ENCODE measurements at places on chromosomes 12 and 14.
A peak's percentile ranks its signal among the peaks of the same experiment; 100 is the strongest.

DNA sequence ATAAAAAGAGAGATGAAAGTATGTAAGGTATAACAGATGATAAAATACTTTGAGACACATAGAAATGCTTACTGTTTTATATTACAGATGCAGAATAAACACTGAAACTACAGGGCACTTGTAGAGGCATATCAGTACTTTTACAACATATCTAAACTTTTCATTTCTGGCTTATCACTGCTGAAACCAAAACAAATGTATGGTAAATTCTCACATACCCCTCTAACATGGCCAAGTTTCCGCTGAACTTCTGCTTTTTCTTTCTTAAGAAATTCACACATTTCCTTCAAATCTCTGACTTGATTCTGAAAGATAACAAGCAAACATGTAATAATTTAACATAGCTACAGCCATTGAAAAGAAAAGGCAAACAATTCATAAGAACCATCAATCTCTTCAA is 33.3 kb upstream of the C12orf50 start:
- no peak for DNase-seq

GRCh38 chr12:121391619-121392324 is 8.1 kb upstream of the RNF34 start:
- peak; percentile 8 for DNase-seq

GRCh38 chr12:6326316-6327228 is 15.3 kb downstream of the TNFRSF1A start:
- no peak for DNase-seq

- DNase-seq: no peak
These were observed 43.9 kb downstream of the TTC9 start for GRCh38 chr14:70685474-70686197.

DNA sequence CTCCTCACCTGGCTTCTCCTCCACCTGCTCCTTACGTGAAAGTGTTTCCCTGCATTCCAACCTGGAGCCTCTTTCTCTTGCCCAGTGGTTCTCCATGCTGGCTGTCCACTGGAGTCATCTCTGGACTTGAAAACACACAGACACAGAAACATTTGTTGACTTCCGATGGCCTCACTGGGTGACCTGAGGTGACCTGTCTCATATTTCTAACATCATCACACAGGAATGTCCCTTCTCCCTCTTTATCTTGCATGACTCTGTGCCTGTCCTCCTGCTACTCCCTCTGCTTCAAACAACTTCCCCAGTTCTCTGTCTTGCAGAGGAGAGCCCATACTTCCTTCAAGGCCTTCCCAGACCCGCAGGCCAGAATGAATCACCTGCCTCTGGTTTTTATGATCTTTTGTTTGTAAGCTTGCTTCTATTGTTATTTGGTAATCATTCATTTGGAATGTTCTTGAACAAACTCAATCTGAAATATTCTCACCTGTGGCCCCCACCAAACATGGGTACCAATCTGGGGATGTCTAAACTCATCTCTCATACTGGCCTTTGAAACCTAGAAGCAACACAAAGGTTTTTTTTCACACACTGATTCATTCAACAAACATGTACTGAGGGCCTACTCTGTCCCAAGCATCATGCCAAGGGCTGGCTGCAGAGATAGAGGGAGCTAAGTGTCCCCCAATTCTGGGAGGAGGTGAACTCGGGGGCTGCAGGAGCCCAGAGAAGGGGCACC is 9.7 kb upstream of the RIN3 start:
- DNase-seq: no peak

GRCh38 chr14:52399104-52399503 is 85.0 kb downstream of the PTGER2 start:
- no peak for DNase-seq

- no peak for DNase-seq
These were observed 239.5 kb upstream of the SFSWAP start for GRCh38 chr12:131471271-131471905.

DNA sequence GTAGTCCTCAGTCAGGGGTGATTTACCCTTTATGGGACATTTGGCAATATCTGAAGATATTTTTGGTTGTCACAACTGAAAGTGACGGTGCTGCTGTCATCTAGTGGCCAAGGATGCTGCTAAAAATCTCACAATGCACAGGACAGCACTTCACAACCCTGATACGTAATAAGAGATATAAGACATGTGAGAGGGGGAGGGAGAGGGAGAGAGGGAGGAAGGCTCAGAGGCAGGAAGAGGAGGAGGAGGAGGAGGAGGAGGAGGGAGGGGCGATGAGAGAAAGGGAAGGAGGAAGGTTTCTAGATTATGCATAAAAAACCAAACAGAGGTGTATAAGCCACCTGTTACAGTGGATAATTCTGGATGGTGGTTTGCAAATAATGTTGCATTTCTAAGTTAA is 14.3 kb downstream of the MYL2 start:
- no peak for DNase-seq

DNA sequence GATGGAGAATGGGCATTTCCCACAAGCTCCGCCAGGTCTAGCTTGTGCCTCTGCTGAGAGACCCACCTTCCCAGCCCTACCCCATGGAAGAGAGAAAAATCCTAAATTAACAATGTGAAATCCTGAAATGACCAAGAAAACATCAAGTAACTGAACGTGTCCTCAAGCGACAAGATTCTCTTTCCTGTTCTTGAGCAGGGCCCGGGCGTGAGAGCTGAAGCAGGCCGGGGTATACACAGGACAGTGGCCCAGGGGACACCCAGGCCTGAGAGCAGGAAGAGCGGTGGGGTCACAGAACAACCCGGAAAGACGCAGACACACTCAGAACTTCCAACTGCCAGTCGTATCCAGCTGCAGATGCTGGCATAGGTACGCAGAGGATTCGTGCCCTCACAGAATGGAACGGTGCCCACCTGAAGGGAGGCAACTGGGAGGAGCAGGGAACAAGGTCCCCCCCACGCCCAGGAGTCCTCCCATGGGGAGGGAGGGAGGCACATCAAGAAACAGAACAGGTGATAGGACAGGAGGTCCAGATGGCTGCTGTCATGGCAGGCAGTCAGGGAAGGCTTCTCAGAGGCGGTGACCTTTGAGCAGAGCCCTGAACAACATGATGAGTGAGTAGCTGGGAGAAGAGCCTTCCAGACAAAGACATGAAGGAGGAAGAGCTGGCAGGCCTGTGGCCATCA is 9.1 kb downstream of the RIMBP2 start:
- DNase-seq: no peak

DNA sequence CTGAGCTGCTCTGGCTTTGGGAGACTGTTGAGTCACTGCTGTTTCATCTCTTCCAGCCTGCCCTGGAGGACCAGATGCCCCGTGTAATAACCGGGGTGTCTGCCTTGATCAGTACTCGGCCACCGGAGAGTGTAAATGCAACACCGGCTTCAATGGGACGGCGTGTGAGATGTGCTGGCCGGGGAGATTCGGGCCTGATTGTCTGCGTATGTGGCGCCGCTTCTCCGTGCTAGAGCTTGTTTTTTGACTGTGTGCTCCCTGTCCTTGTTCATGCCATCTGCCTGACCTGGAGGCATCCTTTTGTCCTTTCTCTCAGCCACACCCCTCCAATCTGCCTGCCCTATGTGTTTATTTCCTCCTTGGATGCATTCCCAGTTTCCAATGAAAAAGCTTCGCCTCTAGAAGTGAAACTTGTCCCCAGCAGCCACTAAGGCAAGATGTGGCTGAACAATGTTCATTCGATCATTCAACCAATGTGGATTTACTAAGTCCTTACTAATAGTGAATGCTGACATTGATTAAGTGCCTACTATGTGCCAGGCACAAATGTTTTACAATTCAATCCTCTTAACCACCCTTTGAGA is 98.6 kb downstream of the NT5DC3 start:
- DNase-seq: no peak

DNA sequence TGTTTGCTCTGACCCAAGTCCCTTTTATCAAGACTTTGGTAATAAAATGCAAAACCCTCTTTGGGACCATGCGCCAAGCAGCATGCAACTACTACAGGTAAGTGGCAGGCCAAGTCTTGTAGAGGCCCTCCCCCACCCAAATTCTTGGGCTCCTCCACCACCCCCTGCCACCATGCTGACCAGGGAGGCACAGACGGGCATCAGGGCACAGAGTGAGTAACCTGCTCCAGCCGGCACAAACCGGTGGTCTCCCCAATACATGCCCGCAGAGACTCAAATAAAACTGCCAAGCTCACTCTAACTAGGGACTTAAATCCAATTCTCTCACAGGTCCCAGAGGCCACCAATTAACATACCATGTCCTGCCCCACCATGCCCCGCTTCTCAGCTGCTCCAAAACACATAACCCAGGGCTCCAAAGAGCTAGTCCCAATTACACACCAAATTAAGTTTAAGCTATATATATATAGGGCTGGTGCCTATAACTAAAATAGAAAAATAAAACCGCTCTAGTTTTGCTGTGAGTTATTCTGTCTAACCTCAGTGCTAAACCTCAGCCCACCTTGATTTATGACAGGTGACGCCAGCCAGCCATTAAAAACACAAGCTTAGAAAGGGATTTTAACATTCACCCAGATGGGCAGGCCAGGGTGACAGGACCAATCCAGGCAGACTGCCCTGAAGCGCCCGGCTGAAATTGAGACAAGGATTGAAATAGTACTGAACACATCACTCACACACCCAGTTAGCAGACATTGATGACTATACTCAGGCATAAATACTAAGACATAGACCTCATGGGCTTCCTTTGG is 81.0 kb downstream of the CLMN start:
- no peak for DNase-seq

DNA sequence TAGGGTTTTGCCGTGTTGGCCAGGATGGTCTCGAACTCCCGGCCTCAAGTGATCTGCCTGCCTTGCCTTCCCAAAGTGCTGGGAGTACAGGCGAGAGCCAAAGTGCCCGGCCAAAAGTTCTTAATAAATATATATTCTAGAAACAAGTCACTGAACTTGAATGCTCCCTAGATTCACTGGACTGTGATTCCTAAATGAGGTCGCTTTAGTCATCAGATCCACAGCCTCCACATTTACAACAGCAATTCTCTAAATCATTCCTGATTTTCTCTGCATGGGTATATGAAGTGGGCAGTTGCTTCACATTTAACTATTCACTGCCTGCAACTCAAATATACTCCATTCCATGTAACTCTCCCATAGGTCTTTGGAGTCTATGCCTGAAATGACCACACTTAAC is 813.0 kb downstream of the GALC start:
- no peak for DNase-seq

DNA sequence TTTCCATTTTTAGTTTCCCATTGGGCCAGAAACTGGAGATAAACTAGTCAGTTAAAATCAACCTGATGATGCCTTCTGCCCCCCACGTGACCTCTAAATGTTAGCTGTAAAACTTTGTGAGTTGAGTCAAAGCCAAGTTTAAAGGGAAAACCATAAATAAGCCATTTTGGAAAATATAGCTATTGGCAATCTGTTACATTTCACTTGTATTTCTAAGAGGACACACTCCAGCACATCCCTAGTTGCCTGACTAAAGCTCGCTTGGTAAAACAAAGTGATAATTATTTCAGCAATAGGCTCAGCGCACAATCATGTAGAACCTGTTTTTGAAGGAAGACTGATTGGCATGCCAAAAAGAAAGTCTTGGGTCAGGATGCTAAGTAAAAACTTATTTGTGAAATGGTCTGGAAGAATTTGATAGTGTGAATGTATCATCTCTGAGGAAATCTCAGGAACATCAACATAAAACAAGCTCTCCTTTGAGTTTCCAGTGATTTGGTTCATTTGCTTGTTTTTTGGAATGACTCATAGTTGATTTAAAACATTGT is 49.2 kb upstream of the AEBP2 start:
- DNase-seq: no peak

DNA sequence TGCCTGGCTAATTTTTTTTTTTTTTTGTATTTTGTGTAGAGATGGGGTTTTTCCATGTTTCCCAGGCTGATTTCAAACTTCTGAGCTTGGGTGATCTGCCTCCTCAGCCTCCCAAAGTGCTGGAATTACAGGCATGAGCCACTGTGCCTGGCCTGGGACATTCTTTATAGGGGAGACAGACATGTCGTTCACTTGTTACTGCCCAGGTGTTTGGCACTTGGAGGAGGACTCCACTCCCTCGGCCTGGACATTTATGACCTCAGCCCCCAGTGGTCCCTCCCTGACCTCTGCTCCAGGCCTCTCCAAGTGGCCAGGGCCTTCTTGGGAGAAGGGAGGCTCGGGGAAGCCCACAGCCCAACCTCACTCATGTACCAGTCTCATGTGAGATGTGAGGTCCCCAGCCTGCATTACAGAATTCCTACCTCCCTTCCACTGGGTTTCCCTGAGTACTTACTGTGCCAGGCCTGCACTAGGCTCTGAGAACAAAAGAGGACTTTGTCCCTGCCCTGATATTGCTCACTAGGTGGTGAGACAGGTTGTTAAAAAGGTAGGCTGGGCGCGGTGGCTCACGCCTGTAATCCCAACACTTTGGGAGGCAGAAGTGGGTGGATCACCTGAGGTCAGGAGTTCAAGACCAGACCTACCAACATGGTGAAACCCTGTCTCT is 9.7 kb upstream of the POP5 start:
- no peak for DNase-seq

- DNase-seq: no peak
These were observed 541.8 kb upstream of the FBXO33 start for GRCh38 chr14:39974036-39974435.

DNA sequence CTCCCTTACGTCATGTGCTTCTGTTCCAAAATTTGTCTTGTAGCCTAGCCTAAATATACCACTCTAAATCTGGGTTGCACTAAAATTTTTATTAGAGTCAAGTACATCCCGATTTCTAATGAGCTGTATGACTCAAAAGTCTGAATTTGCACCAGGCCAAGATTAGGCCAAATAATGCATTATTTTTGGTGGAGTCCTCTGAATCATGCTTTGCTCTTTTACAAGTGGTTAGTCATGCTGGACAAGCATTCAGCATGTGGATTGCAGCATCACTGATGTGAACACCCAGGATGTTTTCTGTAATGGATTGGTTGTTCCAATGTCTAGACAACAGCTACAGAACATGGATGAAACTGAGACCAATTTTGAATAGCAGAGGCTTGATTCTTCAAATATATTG is 23.7 kb downstream of the HEBP1 start:
- no peak for DNase-seq

GRCh38 chr14:79395061-79395460 is 816.2 kb downstream of the DIO2 start:
- DNase-seq: no peak

DNA sequence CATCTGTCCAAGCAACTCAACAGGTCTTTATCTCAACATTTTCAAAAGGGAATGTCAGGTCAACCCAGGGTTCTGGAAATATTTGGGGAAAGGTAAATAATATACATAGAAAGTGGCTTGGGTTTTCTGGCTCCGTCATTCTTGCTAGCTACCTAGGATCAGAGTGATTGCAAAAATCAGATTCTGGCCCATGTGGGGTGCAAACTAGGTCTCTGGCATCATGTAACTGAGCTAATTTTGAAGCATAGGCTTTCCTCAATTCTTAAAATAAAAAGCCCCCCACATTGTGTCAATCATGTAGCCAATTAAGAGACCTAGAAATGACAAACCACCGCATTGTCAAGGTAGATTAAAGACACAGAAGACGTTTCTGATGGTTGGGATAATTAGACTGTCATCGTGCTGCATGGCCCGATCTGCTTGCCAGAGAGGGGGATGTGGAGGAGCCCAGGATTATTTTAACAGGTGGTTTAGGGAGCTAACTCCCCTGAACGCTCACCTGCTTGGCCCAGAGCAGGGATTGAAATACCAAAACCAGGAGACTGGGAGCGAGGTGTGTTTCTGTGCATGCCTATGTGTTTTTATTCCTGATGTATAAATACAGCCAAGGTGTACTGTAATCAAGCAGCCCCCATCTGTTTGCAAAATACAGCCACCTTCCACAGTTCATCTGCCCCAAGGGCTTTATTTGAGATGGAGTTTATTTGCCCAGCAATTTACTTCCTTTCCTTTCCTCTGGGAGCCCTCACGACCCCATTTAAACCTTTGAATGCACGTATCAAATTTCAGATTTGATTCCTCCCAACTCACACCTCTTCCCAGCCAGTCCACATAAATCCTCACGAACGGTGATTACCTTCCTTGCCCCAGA is 189.5 kb downstream of the TTC8 start:
- DNase-seq: no peak
